ENCODE measurements at places on chromosomes 16 and 17.

DNA sequence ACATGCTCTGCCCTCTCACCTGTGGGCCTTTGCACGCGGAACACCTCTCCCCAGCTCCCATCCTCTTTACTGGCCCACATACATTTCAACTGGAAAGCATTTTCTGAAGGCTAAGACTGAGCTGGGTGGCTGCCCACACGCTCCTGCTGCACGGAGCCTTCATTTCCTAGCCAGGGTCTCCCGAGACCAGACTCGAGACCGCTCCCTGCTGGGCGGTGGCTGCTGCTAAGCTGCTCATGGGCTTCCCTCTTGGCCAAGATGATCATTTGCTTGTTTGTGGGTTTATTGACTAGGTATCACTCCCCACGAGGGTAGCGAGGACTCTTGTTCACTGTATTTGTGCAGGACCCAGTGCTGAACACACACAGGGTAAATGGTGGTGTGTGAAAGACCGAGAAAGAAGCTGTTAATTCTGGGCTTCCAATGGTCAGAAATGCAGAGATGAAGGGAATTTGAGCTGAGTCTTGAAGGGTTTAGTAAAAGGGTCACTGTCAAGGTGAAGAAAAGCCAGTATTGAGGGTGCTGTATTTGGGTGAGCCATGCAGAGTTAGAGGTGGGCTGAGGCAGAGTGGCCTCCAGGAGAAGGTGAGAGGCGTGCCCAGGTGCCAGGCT, 907 bp downstream of the TRAPPC2L start:
- DNase-seq = peak; percentile 86

- DNase-seq = no peak
These were observed 33.8 kb upstream of the MAF start for GRCh38 chr16:79634298-79634697.

DNA sequence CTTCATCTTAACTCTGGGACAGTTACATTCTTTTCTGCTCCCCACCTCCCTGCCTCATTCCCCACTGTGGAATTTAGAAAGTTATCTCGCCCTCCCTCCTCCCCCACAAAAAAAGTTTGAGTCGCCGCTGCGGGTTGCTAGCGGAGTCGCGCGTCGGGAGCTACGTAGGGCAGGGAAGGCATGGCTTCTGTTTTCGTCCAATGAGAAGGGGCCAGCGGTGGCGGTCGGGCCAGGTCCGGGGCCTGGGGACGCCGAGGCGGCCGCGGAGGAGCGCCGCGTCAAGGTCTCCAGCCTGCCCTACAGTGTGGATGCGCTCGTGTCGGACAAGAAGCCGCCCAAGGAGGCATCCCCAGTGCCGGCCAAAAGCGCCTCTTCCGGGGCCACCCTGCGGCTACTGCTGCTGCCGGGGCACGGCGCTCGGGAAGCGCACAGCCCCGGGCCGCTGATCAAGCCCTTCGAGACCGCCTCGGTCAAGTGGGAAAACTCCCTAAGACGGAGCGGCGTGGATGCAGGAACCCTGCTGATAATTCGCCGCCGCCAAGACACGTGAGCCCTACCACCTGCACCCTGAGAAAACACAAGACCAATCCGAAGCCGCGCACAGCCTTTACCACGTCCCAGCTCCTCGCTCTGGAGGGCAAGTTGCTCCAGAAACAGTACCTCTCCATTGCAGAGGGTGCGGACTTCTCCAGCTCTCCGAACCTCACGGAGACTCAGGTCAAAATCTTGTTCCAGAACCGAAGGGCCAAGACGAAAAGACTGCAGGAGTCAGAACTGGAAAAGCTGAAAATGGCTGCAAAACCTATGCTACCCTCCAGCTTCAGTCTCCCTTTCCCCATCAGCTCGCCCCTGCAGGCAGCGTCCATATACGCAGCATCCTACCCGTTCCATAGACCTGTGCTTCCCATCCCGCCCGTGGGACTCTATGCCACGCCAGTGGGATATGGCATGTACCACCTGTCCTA, 8.9 kb downstream of the OR4D1 start:
- DNase-seq = peak; percentile 33

DNA sequence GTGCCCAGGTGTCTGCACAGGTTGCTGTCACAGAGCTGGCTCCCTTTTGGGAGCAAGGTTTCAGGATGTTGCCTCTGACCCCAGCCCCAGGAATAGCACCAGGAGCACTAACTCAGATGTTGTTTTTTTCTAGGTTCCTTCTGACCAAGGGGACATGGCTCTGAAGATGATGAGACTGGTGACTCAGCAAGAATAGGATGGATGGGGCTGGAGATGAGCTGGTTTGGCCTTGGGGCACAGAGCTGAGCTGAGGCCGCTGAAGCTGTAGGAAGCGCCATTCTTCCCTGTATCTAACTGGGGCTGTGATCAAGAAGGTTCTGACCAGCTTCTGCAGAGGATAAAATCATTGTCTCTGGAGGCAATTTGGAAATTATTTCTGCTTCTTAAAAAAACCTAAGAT, 28.1 kb downstream of the SCPEP1 start:
- no peak for DNase-seq

GRCh38 chr16:10957771-10958482, 13.6 kb downstream of the CLEC16A start:
- peak; percentile 56 for DNase-seq

GRCh38 chr17:59154721-59155438, at the start of gene SKA2:
SKA2 (minus strand) TSS chr17:59155186; CDS start chr17:59155163, 23 bp downstream.
- peak; percentile 99 for DNase-seq

GRCh38 chr16:71472051-71472450, 10.0 kb upstream of the ZNF23 start:
- DNase-seq = no peak

- DNase-seq = no peak
These were observed 39.0 kb upstream of the CRISPLD2 start for GRCh38 chr16:84780544-84781376.

DNA sequence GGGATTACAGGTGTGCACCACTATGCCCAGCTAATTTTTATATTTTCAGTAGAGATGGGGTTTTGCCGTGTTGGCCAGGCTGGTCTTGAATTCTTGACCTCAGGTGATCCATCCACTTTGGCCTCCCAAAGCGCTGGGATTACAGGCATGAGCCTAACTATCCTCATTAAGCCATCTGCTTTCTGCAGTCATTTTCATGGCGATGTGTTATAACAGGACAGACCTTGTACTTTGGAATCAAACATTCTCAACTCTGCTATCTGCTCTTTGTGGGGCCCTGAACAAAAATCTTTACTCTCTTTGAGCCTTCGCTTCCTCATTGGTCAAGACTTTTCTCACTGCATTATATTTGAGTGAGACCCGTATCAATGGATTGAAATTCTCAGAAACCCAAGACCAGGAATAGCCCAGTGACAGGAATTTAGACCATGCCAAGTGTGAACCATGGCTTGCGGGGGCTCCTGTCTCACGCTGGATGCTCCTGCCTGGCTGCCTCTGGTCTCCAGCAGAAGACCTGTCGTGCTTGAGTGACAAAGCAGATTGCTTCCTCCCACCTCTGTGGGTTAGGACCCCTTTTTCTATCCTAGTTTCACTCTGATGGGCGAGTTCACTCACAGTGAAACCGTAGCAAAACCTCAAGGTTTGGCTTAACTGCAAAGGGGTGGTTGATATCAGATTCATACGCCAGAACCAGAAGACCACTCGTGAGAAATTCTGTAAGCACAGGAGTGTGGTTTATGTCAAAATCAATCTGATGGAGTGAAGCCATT, 519.1 kb downstream of the MAF start:
- no peak for DNase-seq

- DNase-seq = no peak
These were observed 33.4 kb upstream of the PIK3R6 start for GRCh38 chr17:8900626-8901585.

DNA sequence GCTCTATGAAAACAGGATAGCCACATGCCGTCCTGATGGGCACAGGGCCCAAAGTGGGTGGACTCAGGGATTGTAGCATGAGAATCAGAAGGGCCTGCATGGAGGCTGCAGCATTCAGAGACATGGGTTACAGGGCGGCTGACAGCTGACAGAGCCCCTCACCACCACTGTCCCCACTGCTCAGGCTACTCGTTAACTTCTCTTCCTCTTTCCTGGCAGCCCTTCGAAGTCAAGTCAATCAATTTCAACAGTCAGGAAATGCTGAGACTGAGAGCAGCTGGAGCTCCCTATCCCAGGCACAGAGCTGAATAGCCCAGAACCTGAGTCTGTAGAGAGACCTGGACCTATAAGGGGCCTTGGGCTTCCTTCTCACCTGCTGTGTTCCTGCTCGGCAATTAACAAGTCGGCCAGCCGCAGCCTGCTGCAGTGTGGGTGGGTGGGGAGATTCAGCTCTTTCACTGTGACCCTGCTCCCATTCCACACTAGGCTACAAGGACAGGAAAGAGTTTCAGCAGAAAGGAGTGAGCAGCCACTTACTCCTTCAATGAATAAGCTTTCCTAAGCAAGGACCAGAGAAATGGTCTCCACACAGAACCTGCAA, 76.9 kb downstream of the TEX14 start:
- peak; percentile 27 for DNase-seq

DNA sequence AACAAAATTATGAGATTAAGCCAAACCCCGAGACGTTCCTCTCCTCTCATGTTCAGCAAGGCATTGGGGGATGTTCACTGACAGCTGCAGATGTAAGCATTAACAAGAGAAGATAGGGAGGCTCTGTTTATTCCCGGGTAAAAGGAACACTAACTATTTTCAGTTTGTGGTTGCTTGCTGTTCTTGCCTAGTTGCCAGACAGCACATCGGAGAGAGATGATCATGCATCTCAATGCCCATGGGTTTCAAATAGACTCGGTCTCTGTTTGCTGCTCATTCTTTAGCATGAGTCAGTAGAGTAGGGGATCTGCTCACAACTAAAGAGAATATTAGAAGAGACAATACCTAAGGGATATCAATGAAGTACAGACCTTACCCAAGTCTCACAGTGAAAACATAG, 78.3 kb downstream of the TMEM100 start:
- DNase-seq = no peak

DNA sequence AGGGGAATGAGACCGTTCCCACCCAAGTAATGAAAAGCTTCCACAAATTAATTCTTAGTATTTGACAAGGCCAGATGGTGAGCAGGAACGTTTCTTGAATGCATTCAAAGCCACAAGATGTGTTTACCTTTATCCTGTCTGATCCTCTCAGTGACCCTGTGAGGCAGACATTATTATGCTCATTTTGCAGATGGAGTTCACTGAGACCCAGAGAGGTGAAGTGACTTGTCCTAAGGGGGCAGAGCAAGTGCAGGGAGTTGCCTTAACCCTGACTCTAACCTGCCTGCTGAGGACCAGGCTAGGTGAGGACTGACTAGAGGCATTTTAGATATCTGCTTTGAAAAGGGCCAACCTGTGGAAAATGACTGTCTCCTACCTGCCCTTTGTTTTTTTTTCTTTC, 156.7 kb downstream of the HAPSTR1 start:
- no peak for DNase-seq

GRCh38 chr17:74369221-74369620, 1.9 kb downstream of the GPR142 start:
- DNase-seq = peak; percentile 69

GRCh38 chr16:49409121-49409520, 35.5 kb downstream of the C16orf78 start:
- DNase-seq = no peak

GRCh38 chr17:70848785-70849184, 679.5 kb downstream of the KCNJ2 start:
- DNase-seq = no peak

GRCh38 chr16:11015076-11015475, 70.7 kb downstream of the CLEC16A start:
- no peak for DNase-seq

GRCh38 chr17:66810951-66811682, 23.8 kb upstream of the CACNG5 start:
- no peak for DNase-seq

GRCh38 chr16:67731753-67732095, 12.6 kb upstream of the GFOD2 start:
- DNase-seq = no peak

DNA sequence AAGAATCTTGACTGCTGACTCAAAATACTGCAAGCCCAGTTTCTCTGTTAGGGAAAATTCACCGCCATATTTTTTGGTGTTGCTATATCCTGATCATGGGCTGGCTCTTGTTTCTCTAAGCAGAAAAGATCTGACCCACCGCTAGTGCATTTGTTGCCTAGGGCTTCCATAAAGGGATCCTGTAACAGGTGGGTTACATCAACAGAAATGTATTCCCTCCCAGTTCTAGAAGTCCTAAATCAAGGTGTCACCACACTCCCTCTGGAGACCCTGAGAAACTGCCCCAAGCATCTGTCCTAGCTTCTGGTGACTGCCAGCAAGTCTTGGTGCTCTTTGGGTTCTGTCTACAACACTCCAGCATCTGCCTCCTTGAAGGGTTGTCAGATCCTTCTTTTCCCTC, 99.7 kb downstream of the MAF start:
- DNase-seq = no peak

DNA sequence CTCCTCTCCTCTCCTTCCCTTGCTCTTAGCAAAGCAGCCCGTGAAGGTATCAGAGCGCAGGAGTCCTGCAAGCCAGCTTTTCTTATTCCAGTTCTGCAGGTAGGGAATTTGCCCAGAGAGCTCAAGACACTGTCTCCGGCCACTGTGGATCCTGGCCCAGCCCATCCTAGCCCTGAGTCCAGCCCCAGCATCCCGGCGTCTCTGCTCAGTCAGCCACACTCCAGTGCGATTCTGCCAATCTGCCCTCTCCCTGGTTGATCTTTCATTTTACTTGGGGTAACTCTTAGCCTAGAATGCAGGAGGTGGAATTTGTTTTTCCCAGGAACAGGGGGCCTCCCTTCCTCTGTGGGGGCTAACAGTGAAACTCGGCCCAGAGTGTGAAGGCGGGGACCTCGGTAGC, 176.9 kb upstream of the GSE1 start:
- no peak for DNase-seq

- DNase-seq = no peak
These were observed 22.1 kb upstream of the ERCC4 start for GRCh38 chr16:13897806-13898205.
